Activated CD8-positive, alpha-beta T cell treated with anti-CD3 and anti-CD28 coated beads, Interleukin-2, amount 10 ng/mL, durations not matched to agents 7 days and 5 days (primary cell): ENCODE measurements at places on chromosomes 11 and 22.

DNA sequence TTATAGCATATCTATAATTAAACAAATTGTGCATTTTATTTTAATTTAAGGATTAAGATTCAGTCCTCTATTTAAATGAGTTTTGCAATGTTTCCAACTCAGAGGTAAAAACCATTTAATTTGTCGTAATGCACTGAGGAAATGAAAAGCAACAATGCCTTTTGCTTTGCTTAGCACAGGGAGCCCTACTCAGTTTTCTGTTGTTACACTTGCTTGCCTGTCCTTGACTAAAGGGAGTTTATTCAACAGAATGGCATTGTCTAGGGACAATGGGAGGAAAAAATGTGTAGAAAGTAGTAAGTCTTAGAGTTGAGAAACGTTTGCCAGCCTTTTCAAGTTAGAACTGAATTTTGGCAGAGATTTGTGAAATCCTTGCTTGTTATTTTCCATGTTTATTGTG, 734.2 kb upstream of the ANO3 start:
- DNase-seq = no peak

- peak; percentile 38 for DNase-seq
Observed at GRCh38 chr11:102666331-102666957, 39.1 kb downstream of the MMP27 start.

DNA sequence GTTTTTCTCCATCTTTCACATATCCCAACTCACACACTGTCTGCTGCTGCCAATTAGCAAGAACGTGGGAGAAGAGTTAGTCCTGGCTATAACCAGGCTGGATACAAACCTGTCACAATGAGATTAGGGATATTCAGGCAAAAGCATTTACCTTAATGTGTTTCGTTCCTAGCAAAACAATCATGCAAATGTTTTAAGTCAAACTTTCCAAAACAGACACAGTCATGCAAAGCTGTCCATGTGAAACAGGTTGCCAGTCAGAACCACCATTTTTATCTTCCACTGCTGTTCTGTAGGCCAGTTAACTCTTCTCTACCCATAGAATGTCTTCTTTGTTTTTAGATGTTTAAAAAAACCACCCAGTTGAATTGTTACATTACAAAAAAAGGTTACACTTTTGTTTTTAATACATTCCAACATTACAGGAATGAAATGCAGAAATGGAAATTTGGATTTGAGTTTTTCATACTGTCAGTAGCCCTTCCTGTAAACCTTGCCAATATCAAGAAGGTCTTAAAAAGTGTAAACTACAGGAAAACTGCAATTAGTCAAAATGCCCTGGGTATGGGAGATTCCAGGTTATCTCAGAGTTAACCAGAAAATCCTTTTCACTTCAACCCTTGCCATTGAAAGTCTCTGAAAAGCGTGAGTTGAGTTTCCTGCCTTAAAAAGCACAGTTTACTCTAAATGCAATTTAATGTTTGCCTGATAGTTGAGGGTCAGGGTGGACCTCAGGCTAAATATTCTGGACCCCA, 34.2 kb upstream of the LDLRAD3 start:
- DNase-seq = no peak

- no peak for DNase-seq
Observed at GRCh38 chr11:47860536-47860935, 12.4 kb upstream of the NUP160 start.

GRCh38 chr11:108916290-108916689, 251.4 kb downstream of the DDX10 start:
- no peak for DNase-seq

GRCh38 chr22:37231406-37232139, 12.5 kb downstream of the RAC2 start:
- DNase-seq = peak; percentile 67

- DNase-seq = no peak
Observed at GRCh38 chr22:17065433-17065832, 19.4 kb upstream of the IL17RA start.

- DNase-seq = peak; percentile 56
Observed at GRCh38 chr11:107999759-108000455, 8.8 kb upstream of the CUL5 start.

DNA sequence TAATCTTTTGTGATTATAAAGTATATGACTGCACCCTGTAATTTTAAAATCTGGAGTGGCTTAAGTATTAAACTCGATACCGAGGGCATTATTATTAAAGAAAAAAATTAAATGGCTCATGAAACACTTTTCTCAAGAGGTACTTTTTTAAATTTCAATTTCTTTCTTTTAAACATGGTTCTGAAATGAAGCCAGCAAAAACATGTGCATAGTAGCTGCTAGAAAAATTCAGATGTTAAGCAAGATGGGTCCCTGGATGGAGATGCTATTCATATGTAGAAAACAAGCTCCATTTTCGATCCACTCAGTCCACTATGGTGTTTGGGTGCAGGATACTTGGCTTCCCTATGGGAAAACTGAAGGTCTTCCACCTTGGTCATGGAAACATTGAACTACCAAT, 189.5 kb downstream of the PGR start:
- DNase-seq = no peak

GRCh38 chr11:23288003-23288783, 427.9 kb upstream of the CCDC179 start:
- no peak for DNase-seq

DNA sequence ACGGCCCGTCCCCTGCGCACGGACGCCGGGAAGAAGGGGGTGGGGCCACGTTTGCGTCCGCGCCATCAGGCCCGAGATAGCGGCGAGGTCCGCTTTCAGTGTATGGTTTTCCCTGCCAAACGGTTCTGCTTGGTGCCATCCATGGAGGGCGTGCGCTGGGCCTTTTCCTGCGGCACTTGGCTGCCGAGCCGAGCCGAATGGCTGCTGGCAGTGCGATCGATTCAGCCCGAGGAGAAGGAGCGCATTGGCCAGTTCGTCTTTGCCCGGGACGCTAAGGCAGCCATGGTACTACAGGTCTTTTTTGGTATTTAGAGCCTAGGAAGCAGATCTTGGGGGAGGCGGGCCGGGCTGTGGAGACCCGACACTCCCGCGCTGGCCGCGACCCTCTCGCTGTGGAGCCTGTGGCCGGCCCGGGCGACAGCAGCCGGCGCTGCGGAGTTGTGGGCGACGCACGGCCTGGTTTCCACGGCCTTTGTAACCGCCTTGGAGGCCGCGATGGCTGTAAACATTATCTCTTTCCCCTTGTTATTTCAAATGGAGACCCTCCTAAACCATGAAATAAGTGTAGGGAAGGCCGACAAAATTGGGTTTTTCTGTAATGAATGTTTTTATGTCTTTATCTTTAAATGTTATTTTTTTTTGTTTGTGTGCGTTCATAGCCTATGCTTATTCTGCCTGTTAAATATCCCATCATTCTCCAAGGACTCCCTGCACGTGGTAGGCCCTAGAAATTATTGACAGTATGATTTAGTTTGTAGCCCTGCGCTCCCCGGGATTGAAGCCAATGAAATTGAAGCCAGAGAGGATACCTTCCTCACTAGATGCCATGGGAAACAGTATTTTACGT, at the start of gene AASDHPPT:
Gene AASDHPPT (plus strand): TSS at position 54 of the 847 bp plus-strand sequence. CDS start 49 bp downstream, at position 103.
- DNase-seq = no peak

GRCh38 chr22:45155050-45155840, 8.5 kb upstream of the NUP50 start:
- no peak for DNase-seq

GRCh38 chr11:122811721-122812120, 26.6 kb upstream of the CRTAM start:
- no peak for DNase-seq

GRCh38 chr11:73478737-73479347, 102.6 kb downstream of the RELT start:
- no peak for DNase-seq

- DNase-seq = no peak
Observed at GRCh38 chr11:44241851-44242250, 68.1 kb downstream of the ALX4 start.

DNA sequence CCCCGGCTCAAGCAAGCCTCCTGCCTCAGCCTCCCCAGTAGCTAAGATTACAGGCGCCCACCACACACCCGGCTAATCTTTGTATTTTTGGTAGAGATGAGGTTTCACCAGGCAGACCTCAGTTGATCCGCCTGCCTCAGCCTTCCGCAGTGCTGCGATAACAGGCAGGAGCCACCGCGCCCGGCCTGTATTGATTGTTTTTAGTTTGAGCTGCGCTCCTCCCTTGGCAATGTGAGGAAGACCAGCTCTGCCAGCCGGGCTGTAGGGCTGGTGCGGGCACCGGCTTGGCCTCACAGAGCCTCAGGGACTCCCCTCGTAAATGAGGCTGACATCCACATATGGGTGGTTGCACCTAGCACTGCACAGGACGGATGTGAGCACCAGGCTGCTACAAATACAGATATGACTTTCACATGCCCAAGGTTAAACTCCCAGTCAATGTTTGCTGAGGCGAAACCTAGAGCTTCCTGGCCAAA, 7.5 kb upstream of the SLC2A11 start:
- no peak for DNase-seq

DNA sequence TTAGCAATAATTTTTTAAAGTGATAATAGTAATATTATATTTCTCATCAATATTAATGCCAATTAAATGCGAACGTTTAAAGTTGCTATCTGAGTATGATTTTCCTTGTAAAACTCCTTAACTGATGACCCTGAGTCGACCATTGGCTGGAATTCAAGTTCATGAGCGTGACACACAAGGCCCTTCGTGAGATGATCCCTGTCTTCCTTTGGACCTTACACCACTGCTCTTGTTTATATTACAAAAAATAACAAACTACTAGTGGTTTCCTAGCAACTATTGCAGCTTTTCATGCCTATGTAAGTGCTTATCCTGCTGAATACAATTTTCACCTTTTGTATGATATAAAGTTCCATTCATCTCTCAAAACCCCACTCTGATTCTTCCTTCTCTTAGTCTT, 752.9 kb downstream of the CNTN5 start:
- DNase-seq = no peak

DNA sequence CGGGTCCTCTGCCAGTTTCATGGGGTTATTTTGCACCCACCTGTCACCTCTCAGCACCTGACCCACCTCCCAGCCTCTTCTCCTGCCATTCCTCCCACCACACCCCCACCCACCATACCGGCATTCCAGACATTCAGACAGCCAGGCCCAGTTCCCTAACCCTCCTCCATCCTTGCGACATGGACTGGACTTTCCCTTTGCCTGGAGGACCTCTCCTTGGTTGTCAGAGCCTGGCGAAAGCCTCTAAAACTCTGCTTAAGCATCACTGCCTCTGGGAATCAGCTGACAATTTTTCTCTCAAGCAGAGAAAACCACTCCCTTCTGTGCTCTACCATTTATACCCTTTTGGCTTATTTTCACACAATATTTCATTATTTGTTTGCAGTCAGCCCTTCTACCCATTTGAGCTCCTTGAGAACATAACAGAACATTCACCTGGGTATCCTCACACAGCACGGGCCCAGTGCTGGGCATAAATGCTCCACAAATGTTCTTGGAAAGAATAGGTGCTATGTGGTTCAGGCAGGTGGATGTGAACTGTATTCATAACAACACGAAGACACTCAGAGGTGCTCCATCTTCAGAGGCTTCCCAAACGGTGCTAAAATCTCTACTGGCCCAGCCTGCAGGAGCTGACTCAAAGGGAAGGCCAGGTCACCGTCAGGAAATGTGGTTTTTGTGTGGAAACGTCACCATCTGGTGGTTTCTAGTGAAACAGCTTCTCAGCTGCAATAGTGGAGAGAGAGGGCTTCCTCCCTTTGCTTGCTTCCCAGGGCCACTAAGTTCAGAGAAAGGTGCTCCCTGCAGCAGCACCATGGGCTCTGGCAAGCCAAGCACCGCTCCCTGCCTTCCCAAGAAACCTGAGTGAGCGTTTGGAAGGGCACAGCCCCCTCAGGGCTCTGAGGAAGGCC, 10.4 kb downstream of the SPATA19 start:
- peak; percentile 79 for DNase-seq

DNA sequence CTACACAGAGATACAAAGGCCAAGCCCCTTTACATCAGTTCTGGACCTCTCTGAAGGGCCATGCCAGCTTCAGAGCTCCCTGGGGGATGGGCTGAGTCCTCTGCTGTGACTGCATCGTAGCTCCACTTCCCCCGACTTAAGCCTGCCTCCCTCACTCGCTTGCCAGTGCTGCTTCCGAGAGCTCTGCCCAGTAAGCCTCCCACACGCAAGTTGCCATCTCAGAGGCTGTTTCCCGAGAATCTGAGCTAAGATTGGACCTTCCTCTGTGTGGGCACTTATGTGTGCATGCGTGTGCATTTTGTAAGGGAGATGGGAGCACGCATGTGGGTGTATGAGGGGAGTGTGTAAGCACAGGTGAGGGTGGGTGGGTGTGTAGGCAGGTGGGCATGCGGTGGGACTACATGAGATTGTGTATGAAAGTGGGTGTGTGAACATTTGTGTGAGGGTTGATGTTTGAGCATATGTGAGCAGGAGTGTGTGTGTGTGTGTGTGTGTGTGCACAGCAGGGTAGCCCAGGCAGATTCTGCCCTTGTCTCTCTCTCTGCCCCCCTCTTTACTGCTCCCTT, 163.0 kb upstream of the SYT13 start:
- DNase-seq = no peak

GRCh38 chr11:77082838-77083565, 16.2 kb downstream of the CAPN5 start:
- peak; percentile 82 for DNase-seq

DNA sequence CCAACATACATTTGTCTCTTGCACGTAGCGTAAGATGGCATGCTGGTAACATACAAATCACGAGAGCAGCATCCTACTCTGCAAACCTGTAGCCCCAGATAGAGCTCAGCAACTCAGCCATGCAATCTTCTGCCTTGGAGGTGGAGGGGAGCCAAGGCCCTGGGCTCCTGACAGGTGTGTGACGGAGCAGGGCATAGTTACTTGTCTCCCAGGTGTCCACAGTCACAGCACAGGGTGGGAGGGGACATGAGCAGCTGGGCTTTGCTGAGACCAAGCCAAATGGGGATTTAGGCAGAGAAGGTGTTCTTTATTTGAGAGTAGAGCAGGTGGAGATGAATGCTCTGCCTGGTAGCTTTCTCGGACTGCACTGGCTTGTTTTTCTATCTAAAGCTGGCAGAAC, 111.7 kb downstream of the TEAD1 start:
- no peak for DNase-seq

- no peak for DNase-seq
Observed at GRCh38 chr11:34160049-34160721, 54.8 kb downstream of the NAT10 start.

GRCh38 chr11:126756855-126757254, 243.7 kb downstream of the KIRREL3 start:
- DNase-seq = no peak

DNA sequence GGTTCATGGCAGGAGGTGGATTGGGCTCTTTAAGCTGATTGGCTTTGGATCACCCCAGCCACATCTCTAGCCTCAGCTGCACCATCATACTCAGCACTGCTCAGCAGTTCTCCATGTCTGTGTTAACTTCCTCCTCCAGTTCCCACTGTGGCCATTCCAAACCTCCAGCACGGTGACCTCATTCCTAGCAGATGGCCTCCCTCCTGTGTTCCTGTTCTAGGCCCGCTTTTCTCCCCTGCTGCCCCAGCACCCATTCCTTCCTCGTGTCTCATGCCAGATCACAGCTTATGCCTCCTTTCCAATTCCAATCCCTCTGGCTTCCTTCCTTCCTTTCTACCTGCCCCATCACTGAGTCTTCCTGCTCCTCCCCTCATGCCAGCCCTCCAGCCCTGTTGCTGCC, 96.1 kb downstream of the MICAL2 start:
- no peak for DNase-seq
